GM20000 (cell line): ENCODE measurements at places on chromosomes 2 and 18.

GRCh38 chr2:56117764-56118163 is 66.0 kb upstream of the CCDC85A start:
- no peak for DNase-seq

- no peak for DNase-seq
These were observed 238.6 kb downstream of the TWIST2 start for GRCh38 chr2:239086325-239087020.

DNA sequence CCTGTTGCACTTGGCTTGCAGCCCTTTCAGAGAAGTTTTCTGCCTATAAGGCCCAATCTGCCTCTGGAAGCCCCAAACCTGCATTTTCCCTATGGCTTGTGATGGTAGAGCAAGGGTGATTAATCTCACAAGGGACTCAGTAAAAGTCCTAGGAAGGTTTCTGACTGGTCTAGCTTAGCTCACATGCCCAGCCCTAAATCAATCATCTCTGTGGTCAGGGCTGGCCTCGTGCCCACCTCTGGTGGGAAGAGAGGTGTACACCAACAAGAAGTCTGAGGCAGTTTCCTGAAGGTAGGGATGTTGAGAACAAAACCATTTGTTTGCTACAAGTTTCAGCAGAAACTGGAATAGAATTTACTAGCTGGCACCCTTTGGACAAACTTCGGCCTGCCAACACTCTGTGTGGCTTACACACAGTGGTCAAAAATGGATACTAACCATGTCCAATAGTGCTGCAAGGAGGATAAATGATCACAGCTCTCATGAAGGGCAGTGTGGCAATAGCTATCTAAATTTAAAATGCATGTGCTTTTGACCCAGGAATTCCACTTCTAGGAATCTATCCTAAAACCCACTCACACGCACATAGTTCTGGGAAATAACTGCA is 96.4 kb downstream of the EN1 start:
- no peak for DNase-seq

DNA sequence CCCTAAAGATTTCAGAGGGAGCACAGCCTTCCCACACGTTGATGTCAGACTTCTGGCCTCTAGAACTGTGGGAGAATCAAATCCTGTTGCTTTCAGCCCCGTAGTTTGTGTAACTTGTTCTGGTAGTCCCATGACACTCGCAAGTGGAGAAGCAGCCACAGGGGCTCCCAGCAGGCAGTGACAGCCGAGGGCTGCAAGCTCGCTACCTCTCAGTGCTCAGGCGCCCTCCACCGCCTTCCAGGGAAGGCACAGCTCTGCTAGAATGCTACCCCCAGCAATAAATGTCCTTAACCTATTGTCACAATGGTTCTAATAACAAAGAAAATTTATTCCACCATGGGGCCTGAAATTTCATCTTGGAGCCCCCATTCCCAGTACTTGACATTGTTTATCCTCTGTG is 143.1 kb upstream of the ZNF236 start:
- no peak for DNase-seq

DNA sequence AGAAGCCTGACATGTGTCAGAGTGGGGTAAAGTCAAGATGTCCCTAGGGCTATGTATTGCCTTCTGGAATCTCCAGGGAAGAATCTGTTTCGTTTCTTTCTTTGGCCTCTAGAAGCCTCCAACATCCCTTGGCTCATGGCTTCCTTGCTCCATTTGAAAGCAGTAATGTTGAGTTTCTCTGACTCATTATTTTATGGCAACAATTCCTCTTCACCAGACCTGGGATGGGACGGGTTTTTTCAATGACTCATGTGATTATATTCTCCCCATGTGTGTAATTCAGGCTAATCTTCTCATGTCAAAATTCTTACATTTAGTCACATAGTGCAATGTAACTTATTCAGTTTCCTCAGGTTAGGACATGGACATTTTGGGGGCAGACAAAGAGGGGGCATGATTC is 1038.6 kb downstream of the CBLN2 start:
- no peak for DNase-seq

- no peak for DNase-seq
These were observed 3.7 kb upstream of the MEIS1 start for GRCh38 chr2:66431274-66431642.

DNA sequence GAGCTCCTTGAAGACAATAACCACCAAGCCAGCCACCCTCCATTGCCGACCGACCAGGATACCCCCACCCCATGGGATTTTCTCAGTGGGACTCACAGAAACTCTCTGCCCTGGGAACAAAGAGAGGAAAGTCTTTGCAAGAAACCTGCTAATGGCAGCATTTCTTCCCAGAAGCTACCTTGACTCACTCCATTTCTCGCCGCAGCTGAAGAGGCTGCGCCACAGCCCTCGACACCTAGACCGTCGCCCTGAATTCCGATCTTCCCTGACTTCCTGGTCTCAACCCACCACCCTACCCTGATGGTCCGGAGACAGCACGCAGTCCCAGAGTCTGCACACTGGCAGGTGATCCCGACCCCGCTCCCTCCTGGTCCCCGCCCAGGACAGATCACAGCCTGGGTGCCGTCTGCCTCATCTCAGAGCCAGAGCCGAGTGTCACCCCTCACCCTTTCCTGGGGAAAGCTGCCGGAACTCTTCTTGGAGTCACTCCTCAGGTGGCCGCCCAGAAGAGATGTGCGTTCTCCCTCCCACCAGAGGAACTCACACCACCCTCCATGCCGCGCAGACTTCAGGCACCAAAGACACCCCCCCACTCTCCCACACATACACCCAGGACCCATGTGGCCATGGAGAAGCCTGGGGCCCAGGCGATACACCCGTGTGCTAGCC is 24.6 kb downstream of the AQP12A start:
- DNase-seq: no peak

DNA sequence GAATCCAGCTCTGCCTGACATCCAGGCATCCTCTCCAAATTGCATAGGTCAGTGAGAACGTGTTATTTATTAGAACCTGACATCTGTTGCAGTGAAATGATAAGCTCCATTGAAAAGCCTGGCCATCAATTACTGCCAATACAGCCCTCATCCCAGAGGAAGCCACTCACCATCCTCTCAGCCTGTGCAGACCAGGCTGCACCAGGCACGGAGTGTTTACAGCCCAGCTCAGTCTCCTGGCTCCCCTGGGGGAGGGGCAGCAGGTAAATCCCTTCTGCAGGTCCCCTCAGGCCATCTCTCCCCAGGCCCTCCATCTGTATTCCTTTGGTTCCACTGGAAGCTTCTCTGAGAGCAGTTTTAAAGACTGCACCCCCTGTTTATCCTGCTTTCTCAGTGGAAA is 82.6 kb upstream of the FOSL2 start:
- DNase-seq: no peak

- no peak for DNase-seq
These were observed 31.9 kb upstream of the GPC1 start for GRCh38 chr2:240403396-240404104.

- no peak for DNase-seq
These were observed 492.5 kb upstream of the SPHKAP start for GRCh38 chr2:228673876-228674554.

DNA sequence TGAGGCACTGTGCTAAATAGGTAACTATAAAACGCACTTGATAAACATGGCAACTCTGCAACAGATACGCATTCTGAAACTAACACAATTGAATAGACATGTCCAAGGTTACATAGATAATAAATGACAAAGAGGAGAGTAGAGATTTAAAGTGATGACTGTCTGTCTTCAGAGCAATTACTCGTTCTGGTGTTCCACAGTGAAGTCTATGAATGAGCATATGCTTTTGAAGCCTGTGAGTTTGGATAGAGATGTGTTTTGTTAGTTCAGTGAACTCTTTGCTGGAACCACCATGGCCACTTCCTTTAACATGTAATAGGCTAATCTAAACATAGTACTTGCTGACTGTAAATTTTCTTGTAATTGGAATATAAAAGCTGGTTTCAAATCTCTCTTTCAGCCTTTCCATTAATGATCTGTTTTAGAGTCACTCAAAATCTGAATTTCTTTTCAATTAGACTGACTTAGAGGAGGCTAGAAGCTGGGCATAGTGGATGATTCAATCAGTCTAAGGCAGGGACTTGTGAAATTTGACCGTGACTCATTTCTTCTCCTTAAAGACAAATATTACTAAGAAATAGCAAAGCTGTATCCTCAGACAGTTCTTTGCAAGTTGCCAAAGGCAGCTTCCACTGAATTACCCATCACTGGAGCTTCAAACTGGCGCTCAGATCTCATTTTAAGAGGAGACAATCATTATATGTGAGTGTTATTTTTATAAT is 1130.1 kb upstream of the CELF4 start:
- DNase-seq: no peak

GRCh38 chr18:77061946-77062517 is 70.6 kb downstream of the MBP start:
- DNase-seq: peak; percentile 61

DNA sequence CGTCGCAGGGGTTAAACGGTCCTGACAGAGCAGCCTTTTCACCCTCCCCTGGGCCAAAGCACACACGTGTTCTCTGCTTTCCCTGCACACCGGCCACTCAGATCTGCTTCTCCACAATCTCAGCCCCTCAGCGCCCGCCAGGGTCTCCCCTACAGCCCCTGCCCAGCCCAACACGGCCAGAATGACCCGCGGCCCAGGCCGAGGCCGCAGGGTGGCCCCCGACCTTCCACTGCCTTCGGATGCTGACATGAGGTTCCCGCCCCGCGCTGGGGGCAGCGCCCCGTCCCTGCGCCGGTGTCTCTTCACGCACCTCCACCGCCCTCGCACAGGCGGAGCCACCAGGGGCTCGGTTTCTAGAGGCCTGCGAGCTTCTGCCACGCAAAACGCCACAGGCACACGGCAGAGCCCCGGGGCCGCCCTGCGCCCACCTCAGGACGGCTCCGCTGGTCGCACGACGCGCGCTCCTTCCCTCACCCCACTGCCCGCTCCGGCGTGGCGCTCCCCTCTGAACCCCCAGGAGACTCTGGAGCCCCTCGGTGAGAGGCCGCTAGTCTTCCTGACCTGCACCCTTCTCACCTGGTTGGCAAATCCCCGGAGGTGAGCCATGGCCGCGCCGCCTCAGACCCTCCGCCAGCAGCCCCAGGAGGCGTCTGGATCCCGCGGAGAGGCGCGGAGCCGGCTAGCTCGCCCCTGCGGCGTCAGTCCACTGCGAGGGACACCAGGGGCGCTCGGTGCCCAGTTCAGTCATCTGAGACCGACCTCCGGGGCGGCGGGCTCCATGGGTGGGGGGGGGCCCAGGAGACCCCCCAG is 749 bp downstream of the STK25 start:
- DNase-seq: peak; percentile 56

DNA sequence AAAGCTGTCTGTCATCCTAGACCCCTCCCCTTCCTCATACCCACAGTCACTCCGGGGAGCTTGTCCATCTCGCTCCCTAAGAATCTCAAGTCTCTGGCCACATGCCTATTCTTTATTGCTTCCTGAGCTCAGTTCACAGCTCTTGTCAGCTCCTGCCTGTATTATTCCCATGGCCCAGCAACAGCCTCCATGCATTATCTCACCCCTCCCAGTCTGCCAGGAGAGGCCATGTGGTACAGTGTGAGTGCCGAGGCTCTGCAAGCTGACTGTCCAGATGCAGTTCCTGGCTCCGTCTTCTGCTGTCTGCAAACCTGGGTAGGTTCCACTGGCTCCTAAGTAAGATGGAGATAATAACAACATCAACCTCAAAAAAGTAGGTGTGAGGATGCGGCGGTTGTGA is 79.7 kb downstream of the MRPS9 start:
- no peak for DNase-seq

GRCh38 chr2:230048010-230048671 is 20.6 kb downstream of the SLC16A14 start:
- DNase-seq: no peak

DNA sequence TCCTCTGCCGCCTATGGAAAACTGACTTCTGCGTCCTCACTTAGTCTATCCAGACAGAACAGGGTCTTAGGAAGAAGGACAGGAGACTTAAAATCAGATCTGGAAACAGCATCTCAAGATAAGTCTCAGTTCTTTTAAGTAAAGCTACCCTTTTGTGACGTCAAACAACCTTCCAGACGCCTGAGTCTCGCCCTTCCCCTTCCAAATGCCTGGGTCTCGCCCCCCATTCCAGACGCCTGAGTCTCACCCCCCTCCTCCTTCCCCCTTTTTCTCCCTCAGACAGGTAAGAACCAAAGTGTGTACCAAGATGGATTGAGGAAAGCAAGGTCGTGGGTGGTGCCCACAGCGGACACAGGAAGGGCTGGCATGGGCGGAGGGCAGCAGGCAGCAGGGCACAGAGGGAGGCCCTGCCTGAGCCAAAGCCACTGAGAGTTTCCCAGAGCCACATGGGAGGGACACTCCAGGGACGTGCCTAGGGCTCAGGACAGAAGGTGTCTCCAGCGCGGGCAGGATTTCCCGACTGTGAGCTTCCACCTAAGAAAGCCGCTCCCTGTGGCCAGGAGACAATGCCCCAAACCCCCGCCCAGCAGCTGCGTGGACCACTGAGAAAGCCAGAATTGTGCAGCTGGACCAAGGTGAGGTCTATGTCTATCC is 51.3 kb downstream of the ANKMY1 start:
- no peak for DNase-seq

- no peak for DNase-seq
These were observed 834.3 kb downstream of the CPS1 start for GRCh38 chr2:211390536-211391188.

DNA sequence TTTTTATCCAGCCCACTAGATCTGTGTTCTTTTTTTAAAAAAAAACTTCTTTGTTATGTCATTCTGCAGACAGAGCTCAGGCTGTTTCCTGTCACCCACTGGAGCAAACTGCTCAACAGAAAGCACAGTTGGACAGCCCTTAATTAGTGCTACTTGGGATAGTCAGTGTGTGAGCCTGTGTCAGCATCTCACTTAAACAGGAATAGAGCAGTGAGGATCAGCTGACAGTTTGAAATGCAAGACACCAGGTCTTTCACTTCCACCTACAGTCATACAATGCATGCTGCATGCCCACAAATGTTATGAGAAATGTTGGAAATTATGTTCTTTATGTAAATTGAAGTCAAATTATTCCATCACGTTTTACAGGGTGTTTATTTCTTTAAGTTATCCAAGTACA is 174.9 kb downstream of the NR4A2 start:
- DNase-seq: no peak

GRCh38 chr2:142153601-142154000 is 22.8 kb upstream of the LRP1B start:
- DNase-seq: no peak

GRCh38 chr18:14093307-14093915 is 38.8 kb downstream of the ZNF519 start:
- no peak for DNase-seq

DNA sequence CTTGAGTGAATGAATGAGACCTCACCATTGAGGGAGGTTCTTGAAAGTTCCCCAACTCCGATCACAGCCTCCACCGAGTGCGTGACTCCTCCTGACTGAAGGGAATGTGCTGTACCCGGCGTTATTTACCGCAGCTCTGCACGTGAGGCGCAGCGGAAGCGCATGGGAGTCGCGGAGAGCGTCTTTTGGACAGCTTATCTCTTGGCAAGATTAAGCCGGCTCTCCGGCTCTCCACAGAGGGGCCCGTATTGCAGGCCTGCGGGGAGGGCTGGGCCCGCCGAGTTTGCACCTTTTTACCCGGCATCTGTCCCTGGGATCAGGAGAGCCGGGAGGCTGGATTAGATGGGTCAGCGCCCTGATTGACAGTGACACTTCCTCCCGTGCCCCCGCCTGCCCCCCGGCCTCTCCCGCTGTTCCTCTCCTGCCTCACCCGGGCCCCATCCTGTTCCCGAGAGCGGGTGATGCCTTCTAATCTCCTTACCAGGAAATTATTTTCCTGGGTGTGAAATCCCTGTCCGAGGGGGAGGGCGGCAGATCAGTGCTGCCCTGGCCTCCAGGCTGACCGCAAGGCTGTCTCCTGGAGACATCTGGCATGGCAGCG is 176.3 kb downstream of the INHBB start:
- no peak for DNase-seq

GRCh38 chr18:68172842-68173549 is 541.9 kb downstream of the TMX3 start:
- no peak for DNase-seq

- no peak for DNase-seq
These were observed 81.9 kb downstream of the MOGAT1 start for GRCh38 chr2:222753251-222753824.
